ENCODE measurements at places on chromosomes 7 and 10.
A peak's percentile ranks its signal among the peaks of the same experiment; 100 is the strongest.

DNA sequence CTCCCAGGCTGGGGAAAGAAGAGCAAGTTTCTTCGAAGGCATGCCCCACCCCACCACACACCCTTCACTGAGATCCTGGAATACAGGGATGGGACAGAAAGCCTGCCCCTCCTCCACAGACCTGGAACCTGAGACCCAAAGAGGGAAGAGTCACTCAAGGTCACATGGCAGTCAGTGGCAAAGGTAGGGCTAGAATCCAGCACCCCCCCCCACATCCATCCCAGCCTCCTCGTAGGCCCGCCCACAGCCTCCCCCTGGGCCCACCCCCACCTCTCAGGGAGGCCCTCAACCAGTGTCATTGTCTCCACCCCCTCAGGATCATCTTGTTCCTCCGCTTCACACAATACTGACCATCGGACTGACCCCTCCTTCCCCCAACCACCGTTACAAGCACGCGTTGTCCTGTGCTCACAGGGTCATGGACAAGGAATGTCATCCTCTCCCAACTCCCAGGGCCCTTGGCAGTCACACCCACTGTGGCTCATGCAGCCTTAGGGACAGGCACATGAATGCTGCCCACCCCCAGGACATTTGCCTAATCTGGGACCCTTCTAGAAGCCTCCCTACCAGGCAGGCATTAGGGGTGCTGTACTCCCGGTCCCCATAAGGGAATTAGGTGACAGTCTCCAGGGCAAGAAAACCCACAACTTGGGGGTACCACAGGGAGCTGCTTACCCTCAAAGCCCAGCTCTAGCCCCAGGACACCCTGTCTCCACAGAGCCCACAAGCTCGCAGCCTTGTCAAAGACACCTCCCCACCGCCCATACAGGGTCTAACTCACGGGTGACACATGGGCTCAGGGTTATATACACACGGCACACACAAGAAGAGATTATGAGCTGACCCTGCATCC, 1.4 kb downstream of the KCNH2 start:
- DNase-seq = peak; percentile 79

DNA sequence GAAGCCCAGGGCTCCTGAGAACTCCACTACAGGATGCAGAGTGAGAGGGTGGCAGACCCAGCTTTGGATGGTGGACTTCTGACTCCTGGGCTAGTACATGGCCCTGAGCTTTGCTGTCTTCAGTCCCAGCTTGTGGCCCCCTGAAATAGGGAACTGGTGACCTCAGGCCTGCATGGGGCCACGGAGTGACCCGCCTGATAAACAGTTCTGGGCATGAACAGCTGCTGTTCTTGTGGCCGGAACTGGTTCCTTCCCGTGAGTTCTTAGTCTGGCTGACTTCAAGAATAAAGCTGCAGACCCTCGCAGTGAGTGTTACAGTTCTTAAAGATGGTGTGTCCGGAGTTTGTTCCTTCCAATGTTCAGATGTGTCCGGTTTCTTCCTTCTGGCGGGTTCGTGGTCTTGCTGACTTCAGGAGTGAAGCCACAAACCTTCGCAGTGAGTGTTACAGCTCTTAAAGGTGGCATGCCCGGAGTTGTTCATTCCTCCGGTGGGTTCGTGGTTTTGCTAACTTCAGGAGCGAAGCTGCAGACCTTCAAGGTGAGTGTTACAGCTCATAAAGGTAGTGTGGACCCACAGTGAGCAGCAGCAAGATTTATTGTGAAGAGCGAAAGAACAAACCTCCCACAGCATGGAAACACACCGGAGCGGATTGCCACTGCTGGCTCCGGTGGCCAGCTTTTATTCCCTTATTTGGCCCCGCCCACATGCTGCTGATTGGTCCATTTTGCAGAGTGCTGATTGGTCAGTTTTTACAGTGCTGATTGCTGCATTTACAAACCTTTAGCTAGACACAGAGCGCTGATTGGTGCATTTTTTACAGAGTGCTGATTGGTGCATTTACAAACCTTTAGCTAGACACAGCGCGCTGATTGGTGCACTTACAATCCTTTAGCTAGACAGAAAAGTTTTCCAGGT, 268.0 kb downstream of the ZEB1 start:
- no peak for DNase-seq

- no peak for DNase-seq
These were observed 98.3 kb downstream of the MKLN1 start for GRCh38 chr7:131425992-131426391.

DNA sequence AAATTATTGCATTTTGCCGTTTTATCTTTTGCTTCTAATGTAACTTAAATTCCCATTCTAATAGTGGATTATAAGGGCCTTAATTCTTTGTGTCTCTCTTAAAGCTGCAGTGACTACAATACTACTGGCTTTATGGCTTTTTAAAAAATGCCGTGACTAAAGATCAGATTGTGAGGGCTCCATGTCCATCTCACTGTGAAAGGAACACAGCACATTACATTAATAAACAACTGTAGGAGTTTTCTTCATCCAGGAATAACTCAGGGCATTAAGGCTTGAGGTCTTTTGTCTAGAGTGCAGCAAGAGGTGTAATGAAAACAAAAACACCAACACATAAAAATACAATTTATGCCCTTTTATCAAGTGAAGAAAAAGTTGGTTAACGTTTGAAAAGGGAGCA, 205.3 kb downstream of the SKAP2 start:
- no peak for DNase-seq

- no peak for DNase-seq
These were observed 32.8 kb downstream of the ADRA2A start for GRCh38 chr10:111109501-111110242.

DNA sequence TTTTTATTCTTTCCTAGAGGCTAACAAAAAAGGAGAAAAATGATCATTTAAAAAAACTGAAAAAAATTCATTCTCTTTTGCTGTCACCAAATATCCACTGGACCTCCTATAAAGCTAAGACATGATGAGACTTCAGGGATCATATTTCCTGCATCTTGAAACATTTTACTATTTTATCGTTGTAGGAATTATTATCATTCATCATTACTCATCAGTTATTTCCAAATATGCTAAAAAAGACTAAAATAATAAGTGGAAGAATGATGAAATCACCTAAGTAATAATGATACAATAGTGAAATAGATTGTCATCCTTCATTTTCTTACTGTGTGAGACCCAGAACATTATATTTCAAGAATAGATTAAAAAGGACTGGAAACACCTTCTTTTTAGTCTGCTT, 28.3 kb downstream of the TAF3 start:
- no peak for DNase-seq

GRCh38 chr7:73838642-73839041, 3.7 kb downstream of the METTL27 start:
- peak; percentile 71 for DNase-seq

- no peak for DNase-seq
These were observed 216.7 kb downstream of the BBS9 start for GRCh38 chr7:33346055-33346454.

DNA sequence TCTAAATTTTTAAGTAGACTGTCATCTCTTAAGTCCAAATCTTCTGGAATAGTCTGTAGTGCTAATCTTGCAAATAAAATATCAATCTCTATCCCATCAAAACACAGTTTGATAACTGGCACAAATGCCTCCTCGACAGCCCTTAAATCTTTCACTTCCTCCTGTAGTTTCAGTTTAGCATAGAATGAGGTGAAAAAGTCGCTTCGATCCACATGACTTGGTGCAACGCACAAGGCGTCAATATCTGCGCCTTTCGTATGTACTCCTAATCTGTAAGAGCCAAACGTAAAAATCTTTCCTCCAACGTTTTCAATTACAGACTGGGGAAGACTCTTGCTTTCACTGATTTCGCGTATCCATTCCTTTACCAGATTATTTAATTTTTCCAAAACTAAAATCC, 603 bp downstream of the PAPOLB start:
- DNase-seq = no peak

GRCh38 chr10:122721111-122721510, 21.5 kb upstream of the C10orf120 start:
- no peak for DNase-seq

GRCh38 chr10:60932756-60933155, 11.2 kb downstream of the RHOBTB1 start:
- DNase-seq = no peak

DNA sequence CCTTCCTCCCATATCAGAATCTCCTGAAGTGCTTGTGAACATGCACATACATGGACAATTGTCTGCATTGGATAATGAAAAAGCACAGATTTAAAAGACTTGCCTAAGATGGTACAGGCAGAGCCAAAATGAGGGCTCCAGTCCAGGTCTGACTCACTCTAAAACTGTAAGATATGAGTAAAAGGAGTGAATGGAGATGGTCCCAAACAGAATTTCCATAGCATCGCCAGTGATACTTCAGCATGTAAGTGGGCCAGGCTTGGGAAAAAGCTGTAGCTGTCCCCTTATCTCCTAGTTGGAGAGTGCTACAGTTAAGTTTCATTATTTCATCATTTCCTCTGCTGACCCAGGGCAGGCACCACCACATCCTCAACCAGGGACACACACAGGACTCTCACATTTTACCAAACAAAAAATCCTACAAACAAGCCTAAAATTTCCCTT, 26.4 kb upstream of the IL6 start:
- no peak for DNase-seq

GRCh38 chr7:17937506-17938120, 2.7 kb downstream of the SNX13 start:
- no peak for DNase-seq

DNA sequence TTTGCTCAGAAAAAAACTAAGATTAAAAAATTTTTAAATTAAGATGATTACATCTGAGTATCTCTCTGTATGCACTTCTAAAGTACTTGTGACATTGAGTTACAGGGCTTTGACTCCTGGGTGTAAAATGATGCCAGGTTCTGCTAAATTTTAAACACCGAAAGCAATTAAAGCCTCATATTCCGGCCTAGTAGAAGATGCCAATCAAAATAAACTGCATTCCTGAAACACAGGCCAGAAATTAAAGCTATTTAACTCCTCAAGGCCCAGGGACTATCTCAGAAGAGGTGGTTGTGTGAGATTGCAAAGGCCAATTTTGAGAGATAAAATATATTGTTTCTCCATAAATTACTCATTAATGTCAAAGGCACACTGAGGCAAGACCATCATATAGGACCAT, 388.3 kb downstream of the KIF20B start:
- DNase-seq = no peak

DNA sequence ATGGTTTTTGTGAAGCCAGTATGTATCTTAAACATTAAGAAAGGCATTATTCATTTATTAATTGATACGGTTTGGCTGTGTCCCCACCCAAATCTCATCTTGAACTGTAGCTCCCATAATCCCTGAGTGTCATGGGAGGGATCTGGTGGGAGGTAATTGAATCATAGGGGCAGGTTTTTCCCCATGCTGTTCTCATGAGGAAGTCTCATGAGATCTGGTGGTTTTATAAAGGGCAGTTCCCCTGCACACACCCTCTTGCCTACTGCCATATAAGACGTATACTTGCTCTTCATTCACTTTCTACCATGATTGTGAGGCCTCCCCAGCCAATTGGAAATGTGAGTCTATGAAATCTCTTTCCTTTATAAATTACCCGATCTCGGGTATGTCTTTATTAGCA, 28.1 kb downstream of the OTUD1 start:
- DNase-seq = no peak

GRCh38 chr7:97203957-97204356, 86.5 kb downstream of the SDHAF3 start:
- no peak for DNase-seq

DNA sequence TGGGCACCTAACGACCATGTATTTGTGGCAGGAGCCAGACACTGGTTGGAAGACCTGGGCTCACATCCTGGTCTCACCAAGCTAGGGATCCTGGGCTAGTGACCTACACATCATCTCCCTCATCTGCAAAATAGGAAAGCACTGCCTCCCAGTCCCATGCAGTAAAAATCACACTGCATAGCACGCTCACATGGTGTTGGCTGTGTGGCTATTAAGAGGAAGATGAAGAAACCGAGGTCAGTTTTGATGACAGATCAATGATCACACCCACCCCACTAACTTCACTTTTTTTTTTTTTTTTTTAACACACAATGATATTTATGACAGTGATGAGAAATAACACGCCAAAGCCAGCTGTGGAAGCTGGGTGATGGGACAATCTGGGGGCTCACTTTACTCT, 146.5 kb downstream of the RNF216 start:
- DNase-seq = no peak

GRCh38 chr7:96322373-96322695, 436 bp upstream of the SLC25A13 start:
- DNase-seq = no peak

- DNase-seq = no peak
These were observed 196.9 kb upstream of the RHOBTB1 start for GRCh38 chr10:61140765-61141392.

GRCh38 chr10:29881336-29881771, 178.0 kb downstream of the JCAD start:
- DNase-seq = no peak

DNA sequence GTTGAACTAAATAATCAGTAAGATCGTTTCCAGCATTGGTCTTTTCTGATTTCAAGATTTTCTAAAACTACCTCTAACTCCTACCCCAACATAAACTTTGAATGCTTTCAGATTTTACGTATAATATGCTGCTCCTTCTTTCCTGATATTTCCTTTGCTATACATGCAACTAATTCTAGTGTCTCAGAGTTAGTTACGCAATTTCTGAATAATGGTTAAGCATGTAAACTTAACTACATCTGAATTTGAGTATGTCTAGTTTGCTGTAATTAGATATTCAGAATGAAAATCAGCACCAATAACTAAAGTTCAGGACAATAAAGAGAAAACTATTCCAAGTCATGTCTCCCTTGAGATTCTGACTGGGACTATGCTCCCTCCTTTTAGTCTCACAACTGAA, 71.0 kb downstream of the SEMA3C start:
- DNase-seq = no peak

DNA sequence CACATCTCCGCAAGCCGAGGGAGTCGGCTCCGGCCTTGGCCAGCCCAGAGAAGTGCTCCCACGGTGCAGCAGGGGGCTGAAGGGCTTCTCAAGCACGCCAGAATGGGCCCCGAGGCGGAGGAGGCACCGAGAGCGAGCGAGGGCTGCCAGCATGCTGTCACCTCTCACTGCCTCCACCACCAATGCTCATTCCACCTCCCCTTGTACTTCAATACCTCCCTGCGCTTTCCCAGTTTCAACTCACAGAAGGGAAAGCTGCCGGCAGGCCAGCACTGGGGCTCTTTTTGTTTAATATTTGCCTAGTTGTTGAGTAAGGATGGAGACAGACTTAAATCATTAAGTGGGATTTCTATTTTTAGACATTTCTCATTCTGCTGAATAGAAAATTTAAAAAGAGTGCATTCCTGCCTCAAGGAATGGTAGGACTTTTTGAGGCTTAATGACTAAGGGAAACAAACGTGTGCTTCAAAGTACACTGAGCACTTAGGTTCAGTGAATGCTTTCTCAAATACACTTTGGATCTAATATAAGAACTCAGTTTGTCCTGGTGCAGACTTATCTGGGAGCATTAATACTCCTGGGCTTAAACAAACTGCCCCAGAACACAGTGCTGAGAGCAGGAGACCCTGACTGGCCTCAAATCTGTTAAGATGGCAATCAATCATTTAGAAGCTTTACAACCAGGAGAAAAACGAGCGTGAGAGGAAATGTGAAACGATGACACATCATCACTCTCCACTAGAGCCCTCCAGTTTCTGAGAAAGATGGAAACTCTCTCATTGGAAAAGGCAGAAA, 131.2 kb downstream of the RALA start:
- no peak for DNase-seq
